PC-9 (cell line): ENCODE measurements at places on chromosomes 7 and 10. TPM values are rescaled to one million over a fixed set of nuclear protein-coding genes. Genes with fewer than 3 reads are reported as not detected.
A peak's percentile ranks its signal among the peaks of the same experiment; 100 is the strongest.

GRCh38 chr10:71068861-71069271 is 143.5 kb upstream of the UNC5B start:
- DNase-seq = peak; percentile 55
- no peaks in the 10 kb centered on the region for H3K36me3 ChIP-seq
- H3K4me3 ChIP-seq = no peak overlapping the region
- peaks cover 39% of the 10 kb centered on the region for H3K27me3 ChIP-seq

GRCh38 chr10:29956335-29956924 is 103.0 kb downstream of the JCAD start:
- H3K27ac ChIP-seq = peak overlapping the region; percentile 88
- H3K27me3 ChIP-seq = no peaks in the 10 kb centered on the region
- peaks cover 45% of the 10 kb centered on the region for H3K4me1 ChIP-seq
- no peaks in the 10 kb centered on the region for H3K36me3 ChIP-seq

GRCh38 chr7:88069093-88069492 is 135.0 kb downstream of the ADAM22 start:
- no peak overlapping the region for H3K4me3 ChIP-seq
- no peaks in the 10 kb centered on the region for H3K4me1 ChIP-seq
- H3K27ac ChIP-seq = no peak overlapping the region
- DNase-seq = no peak

GRCh38 chr10:62068464-62068863 is 167.0 kb downstream of the ARID5B start:
- peaks cover 16% of the 10 kb centered on the region; the same call in 1 of the 2 replicates for H3K36me3 ChIP-seq
- H3K27me3 ChIP-seq = no peaks in the 10 kb centered on the region
- no peak for DNase-seq
- no peak overlapping the region for H3K4me3 ChIP-seq

The PRSS37 gene
- not detected in 2 replicates for total RNA-seq

The AZGP1 gene
- total RNA-seq = 0.70 TPM in 1 of 2 replicates, not detected in the other

The CDK1 gene
- total RNA-seq = 94.4 and 137 TPM in 2 replicates
